ENCODE measurements at places on chromosomes 7 and 10.

DNA sequence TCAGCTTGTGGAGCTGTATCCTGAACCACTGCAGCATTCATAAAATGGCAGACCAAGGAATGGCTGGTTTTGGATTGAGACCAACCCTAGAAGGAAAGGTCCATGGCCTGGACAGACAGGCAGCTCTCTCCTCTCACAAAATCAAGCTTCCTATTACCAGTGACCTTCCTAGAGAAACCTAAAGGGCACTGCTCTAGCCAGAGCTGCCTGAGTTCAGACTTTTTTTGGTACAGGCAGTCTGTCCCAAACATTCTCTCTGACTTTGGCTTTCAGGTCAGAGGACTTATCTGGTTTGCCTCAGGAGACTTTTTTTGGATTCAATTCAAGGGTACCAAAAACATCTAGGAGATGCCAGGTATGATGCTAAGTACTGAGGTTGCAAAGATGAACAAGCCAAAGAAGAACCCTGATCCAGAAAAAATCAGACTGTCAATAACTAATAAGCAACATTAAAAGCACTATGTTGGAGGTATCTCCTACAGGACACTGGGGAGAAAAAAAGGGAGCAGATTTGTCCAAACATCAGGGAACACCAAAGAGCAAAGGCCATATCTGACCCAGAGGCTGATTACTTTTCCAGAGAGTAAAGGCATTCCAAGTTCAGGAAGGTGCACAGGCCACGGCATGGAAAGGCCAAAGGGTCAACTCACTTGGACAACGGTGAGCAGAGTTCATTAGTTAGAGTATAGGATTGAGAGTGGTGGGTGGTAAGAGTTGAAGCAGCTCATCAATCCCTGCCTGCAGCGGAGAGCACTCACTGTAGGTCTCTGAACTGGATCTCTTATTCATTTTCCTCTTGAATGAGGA, 169.0 kb downstream of the CPEB3 start:
- no peak for DNase-seq

DNA sequence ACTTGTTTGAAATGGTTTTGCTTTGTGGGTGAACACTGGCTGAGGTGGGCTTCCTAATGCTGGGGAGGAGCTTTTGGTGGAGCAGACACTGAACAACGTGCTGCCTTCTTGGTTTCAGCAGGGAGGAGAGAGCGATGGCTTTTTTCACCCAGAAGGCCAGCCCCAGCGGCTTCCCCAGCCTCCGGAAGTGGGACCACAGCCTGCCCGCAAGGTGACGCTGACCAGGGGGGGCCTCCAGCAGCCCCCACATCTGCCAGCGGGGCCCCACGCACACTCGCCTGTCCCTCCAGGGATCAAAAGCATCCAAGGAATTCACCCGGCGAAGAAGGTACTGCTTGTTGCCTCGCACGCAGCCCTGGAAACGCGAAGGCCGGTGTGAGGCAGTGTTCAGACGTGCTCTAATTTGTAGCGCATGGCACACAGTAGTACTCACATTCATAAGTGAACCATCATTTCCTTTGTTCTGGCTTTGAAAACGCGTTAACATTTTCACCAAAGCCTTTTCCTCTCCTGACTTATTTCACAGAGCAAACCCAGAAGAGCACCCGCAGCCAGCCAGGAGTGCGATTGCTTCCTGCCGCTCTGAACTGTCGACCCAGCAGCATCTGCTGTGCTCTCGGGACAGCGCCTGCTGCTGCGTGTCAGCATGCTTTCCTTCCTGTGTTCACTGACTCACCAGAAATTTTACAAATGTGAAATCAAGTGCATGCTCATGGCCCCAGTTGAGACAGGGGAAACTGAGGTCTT, 48.4 kb downstream of the SHH start:
- DNase-seq, result peak; percentile 56

GRCh38 chr10:85008488-85009184, 680.2 kb downstream of the CCSER2 start:
- no peak for DNase-seq

- peak; percentile 21 for DNase-seq
These were observed 458.8 kb downstream of the SORCS1 start for GRCh38 chr10:106705681-106706100.

DNA sequence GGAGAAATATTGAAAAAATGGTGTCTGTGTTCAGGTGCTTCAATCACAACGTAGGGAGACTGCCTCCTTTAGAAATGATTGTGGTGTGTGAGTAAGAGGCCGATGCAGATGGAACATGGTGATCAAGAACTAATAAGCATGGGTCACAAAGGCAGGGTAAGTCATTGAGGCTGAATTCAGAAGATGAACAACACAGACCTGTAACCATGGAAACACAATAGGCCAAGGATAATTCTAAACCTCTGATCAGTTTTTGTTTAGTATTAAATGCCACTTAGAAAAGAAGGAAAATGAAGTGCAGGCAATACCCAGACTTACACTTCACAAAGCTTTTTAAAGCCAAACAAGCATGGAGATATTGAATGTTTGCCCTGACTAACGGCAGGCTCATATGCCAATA, 32.8 kb upstream of the TAS2R16 start:
- no peak for DNase-seq

DNA sequence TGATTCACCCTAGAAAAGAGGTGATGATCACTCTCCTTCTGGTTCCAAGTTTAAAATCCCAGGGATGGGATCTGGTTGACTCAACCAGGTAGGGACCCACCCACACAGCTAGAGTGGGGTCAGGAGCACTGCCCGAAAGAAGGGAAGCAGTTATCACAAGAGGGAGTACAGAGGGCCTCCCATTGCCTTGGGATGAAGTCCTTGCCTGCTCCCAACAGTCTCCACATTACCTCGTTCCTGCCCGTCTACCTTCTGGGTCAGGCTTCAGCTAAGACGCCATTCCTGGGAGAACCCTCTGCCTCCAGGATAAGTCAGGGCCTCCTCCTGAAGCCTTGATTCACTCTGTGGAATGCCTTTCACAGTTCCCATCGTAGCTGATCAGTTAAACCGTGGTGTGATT, 23.8 kb downstream of the ZMIZ2 start:
- no peak for DNase-seq

DNA sequence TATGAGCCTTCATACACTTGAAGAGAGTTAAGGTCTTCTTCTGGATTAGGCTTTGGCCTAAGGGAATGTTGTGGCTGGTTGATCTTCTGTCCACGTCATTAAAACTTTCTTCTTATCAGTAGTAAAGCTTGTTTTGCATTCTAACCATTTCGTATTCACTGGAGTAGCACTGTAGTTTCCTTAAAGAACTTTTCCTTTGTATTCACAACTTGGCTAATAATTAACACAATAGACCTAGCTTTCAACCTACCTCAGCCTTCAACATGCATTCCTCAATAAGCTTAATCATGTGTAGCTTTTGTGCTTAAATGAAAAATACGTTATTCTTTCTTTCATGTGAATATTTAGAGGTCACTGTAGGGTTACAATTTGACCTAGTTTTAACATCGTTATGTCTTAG, 42.8 kb downstream of the AKR1C8 start:
- no peak for DNase-seq

- DNase-seq, result no peak
These were observed 108.0 kb downstream of the WDFY4 start for GRCh38 chr10:48792687-48793096.

DNA sequence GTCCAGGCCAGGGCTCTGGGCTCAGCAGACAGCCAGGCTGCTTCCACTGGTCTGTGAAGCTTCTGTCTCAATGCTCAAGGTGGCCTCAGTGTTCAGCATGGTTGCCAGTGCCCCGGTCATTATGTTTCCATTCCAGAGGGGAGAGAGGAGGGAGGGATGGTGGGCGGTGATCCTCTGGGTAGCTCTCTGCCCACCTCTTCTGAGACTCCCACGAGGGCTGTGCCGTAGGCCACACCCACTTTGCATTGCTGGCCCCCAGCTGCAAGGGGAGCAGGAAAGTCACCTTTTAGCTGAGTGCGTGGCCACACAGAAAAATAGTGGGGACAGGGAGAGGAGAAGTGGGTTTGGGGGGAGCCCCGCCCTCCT, 42.5 kb downstream of the FOXK1 start:
- DNase-seq, result no peak

DNA sequence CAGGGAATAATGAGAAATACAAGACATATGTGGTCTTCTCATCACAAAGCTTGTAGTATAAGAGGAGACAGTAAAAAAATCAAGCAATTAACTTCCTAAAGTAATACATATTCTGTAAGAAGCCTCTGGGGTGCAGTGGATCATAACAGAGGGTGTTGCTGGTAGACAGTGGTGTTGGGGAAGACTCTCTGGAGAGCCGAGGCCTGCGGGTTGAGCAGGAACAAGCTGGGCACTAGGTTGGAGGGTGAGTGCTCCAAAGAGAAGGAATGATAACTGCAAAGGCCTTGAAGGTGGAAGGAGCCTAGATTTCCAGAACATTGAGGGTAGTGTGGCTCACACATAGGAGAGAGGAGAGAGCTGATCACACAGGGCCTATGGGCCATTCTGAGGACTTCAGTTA, 1.5 kb downstream of the GIMAP4 start:
- DNase-seq, result no peak

DNA sequence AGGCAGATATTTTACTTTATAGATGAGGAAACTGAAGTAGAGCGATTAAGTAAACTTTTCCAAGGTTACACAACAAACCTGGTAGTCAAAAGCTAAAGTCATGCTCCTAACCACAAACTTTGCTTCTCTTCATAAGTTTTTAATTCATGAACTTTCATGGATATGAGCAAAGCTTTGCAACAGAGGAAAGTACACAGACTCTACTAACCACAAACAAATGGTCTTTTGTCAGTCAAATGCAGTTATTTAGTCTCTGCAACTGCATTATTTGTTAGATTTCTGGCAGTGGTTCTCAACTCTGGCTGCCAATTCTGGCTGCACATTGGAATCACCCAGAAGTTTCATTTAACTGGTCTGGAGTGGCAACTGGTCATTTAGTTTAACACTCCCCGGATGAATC, 140.6 kb upstream of the TMEM168 start:
- DNase-seq, result no peak

- DNase-seq, result no peak
These were observed 226.5 kb upstream of the PITRM1 start for GRCh38 chr10:3398825-3399646.

DNA sequence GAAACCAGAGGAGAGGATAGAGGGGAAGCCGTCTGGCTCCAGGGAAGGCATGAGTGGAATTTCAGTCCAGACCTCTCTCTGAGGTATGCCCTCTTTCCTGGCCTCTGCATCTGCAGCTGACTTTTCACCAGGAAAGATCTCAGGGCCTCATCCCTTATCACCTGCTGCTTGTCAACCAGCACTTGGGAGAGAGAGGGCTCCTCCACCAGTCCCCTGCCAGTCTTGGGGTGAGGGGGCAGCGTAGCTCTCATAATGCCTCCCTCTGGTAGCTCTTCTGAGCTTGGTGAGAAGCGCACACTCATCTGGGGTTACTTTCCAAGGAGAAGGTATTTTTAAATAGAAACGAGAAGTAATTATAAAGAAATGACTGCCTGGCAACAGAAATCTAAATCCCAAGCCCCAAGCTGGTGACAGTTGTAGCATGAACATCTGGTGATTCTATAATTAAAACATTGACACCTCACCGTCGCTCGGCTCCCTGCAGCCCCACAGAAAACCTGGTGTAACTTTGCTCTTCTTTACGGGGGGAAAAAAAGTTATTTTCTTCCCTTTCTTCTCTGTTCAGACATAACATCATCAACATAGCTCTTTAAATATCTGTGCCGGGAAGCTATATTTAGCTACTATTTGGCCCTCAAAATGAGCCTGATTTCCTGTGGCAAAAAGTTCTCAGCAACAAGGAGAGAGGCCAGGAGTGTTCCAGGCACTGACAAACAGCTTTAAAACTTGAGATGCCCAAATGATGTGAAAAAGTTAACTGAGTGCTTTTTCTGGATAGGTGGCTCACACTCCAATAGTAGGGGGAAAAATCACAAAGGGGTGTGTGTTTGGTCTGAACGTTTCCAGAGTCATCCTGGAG, 26.9 kb downstream of the HIP1 start:
- DNase-seq, result no peak

DNA sequence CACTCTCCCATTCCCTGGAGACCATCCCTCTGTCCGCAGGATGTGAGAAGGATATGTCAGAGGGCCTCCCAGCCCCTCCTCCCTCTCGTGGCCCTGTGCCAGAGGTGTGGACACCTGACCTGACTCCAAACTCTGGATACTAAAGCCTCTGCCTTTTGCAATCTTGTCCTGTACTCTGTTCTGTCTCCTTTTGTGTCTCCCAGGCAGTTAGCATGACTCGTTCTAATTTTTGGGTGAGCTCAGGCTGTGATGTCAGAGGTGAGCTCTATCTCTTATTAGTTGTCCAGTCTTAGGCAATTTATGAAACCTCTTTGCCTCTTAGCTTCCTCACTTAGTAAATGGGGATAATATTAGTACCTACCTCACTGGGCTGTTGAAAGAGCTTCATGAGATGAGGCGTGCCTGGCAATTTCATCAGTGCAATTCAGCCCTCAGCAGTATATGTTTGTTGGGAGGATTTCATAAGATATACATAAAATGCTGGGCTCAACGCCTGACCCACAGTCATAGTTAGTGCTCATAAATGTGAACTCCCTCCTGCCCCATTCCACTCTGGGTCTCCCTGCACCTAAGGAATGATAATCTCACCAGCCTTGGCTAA, 10.9 kb downstream of the MARVELD1 start:
- DNase-seq, result no peak

DNA sequence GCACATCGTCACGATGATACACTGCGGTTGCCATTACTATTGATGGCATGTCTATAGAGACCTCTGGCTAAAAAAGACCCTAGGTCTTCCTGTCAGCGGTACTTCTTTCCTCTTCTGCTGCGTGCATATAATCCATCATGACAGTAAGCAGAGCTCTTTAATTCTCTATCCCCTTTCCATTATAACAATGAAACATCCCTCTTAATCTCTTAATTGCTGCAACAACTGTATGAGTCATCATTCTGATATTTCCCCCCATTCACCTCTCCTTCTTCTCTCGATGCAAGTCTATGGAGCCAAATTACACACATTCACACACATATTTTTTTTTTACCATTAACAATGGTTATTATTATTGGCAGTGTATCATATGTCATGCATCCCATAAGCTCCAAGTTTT, 45.2 kb upstream of the AKR1E2 start:
- DNase-seq, result no peak

DNA sequence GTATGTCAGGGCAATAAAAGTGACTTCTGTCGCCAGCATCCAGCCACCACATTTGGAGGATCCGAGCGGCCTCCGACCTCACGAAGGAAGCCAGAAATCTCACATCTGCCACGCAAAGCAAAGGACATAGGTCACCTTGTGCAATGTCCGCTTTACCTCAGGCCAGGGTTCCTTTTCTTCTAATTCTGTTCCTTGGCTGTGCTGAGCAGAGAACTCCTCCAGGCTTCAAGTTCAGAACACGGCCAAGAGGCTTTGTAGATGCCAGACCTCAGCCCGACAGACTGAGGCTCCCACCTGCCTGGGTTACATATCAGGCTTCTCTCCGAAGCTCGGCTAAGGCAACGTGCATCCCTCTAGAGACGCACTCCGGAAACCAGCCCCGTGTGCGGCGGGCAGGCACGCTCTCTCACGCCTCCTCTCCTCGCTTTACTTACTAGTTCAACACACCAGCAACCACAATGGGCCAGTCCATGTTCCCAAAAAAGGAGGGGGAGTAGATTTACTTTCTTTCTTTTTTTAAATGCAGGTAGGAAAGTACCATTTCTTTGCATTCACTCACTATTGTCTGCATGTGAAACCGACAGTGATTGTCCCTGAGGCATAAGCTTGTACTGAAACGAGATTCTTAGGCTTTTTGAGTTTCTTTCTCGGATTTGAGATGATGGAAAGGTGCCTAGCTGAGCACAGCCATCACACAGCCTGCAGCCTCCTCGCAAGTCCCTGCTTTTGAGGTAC, 122.4 kb upstream of the AFAP1L2 start:
- peak; percentile 85 for DNase-seq
